ENCODE measurements at places on chromosomes 7 and 10. TPM values are rescaled to one million over a fixed set of nuclear protein-coding genes. Genes with fewer than 3 reads are reported as not detected.

DNA sequence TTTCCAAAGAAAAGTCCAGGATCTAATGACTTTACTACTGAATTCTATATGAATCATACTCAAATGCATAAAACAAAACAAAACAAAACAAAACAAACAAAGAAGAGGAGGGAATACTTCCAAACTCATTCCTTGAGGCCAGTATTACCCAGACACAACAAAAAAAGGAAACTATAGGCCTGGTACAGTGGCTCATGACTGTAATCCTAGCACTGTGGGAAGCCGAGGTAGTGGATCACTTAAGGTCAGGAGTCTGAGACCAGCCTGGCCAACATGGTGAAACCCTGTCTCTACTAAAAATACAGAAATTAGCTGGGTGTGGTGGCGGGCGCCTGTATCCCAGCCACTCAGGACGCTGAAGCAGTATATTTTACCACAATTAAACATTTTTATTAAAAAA lies 114.6 kb downstream of the NRBF2 start:
- DNase-seq: no peak

DNA sequence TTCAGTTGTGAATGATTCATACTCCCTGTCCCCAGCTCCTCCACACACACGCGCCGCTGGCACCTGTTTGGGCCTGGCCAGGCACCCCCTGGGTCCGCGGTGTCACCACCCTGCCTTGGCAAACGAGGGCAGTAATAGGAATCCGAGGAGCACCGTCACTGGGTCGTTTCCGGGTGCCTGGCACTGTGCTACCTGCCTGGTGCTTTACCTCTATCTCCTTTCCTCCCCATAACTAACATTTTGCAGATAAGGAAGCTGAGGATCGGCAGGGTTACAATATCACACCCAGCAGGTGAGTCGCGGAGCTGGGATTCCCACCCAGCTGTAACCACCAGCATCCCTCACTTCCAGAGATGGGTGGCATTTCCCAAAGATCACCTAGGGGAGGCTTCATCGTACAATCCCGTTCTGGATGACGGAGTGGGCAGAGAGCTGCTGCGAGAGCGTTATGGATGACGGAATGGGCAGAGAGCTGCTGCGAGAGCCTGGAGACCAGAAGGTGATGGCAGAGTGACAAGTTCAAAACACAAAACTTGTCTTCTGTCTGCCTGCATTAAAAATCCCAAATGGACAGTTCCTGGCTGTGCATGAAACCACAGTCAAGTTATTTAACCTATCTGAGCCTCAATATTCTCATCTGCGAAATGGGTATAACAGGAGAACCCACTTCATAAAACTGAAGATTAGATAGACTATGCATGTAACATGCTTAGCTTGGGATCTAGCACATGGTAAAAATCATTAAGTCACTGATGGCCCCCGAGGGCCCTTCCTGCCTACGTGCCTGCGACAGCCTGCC lies 1.1 kb upstream of the HSPA12A start:
- DNase-seq: no peak

DNA sequence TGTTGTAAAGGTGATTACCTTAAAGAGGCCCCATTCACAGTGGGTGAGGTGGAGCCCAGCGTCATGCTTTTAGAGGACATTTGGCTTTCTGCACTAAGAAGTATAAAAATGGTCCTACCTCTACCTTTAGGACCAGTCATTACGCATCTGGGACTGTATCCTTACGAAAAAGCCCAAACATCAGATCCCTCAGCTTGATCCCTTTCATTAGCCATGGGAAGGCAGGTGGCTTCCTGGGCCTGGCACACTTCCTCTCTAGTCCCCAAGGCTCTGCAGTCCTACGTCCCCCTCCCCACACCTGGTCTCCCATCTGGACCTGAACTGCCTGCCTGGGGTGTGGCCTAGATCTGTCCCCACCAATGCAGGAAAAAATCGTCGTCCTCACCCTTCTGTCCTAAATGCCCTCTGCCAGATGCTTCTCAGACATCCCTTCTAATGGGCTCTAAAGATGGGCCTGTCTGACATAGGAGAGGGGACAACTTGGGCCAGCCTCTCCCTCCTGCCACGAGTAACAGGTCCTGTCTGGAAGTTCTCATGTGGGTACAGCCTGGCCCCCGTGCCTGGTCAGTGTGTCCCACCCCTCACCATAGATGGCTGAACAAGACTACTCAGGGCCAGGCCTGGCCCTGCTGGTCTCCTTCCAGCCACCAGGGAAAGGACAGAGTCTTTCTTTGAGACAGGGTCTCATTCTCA lies 11.8 kb upstream of the SLC18A3 start:
- no peak for DNase-seq

- DNase-seq: no peak
Measured at GRCh38 chr7:142808461-142808801, 37.7 kb downstream of the PRSS2 start.

- no peak for DNase-seq
Measured at GRCh38 chr7:18140943-18141342, 113.3 kb upstream of the PRPS1L1 start.

DNA sequence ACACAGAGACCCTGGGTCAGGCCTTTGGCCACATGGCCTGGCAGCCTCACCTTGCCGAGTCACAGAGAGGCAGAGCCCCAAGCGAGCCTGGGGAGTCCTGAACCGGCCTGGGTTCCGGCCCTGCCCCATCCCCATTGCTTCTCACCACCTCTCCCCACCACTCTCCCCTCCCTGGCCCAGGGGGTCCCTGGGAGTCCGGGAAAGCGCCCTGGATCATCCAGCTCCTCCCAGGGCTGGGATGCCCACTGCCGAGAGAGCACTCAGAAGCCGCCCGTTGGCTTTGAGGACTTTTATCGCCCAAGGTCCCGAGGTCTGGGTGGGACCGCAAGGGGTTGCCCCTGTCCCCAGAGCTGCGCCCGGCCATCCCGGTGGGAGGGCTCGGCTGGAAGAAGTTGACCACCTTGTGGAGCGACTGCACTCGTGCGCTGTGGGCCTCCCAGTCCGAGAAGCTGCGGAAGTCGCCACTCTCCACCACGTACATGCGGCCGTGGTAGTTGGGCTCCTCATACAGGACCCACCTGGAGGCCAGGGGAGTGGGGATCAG lies 8.1 kb downstream of the CRYGN start:
- DNase-seq: no peak

DNA sequence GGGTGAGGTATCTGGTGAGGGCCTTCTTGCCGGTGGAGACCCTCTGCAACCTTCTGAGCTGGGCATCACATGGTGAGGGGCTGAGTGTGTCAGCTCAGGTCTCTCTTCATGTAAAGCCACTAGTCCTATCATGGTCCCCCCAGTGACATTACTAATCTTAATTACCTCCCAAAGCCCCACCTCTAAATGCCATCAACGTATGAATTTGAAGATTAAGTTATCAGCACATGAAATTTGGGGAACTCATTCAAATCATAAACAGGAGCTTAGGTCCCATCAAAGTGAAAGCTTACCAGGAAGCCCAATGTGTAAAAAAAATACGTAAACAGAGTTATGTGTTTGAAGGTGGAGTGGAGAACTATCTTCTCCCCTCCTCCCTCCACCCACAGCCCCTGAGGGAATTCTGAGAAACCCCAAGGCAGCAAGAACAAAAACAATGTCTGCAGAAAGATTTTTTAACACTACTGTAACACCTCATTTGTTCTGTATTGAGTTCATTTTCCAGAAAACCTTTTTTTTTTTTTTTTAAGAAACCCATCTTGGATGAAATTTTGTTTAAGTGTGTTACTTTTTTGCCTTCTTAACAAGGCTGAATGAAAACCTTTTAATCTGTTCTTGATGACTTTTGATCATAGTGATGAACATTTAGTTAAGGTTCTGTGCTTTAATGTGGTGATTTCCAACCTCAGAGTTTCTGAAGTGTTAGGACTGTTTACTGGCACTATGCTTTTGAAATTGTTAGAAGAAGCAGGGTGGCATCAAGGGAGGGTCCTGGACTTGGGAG lies 19.1 kb upstream of the PCGF5 start:
- DNase-seq: no peak

The BLVRA gene
- 27.4 TPM for total RNA-seq

- DNase-seq: no peak
Measured at GRCh38 chr10:12916587-12916986, 84.9 kb downstream of the CCDC3 start.

- DNase-seq: no peak
Measured at GRCh38 chr10:418226-418625, 271.2 kb downstream of the DIP2C start.

Measured in A673 (cell line).